SIG-M5 (cell line): ENCODE measurements at places on chromosomes 3 and 15.

- no peak for DNase-seq
Measured at GRCh38 chr15:95292785-95293450, 1037.6 kb upstream of the NR2F2 start.

- no peak for DNase-seq
Measured at GRCh38 chr15:66876421-66876730, 174.3 kb downstream of the SMAD6 start.

- no peak for DNase-seq
Measured at GRCh38 chr15:83016906-83017305, 5.5 kb upstream of the C15orf40 start.

DNA sequence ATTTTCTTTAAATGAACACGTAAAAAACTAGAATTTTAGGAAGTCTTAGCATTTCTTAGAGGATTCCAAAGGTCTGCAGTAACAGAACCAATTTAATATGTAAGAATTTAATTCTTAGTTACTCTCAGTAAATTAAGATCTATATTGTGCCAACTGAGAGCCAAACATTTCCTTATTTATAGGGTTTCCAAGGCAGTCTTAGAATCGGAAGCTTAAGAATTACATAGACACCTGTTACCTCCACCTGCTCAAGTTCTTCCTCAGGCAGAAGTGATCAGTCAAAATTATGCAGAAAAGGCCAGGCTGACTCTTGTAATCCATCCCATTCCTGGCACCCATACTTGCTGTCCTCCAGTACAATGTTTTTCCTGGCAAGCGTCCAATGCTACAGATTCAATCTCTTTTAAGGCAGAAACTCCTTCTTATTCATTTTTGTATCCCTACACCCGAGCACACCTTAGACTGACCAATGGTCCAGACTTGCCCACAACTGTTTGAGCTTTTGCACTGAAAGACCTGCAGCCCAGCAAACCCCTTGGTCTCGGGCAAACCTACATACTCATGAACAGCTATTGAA is 64.3 kb downstream of the NCEH1 start:
- no peak for DNase-seq

DNA sequence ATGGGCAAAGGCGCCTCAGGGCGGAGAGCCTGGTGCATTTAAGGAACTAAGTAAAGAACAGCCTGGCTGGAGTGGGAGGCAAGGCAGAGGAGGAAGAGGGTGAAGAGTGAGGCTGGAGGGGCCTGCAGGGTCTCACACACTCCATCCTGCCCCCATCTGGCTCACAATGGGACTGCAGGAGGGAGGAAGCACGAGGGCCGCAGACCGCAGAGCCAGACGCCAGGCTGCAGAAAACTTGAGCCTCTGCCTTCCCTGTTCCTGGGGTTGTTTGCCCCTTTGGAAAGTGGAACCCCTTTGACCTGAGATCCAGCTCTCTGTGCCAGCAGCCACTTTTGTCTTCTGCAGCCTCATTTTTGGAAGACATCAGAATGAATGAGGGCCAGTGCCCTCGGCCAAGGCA is 138.0 kb downstream of the SRGAP3 start:
- no peak for DNase-seq

- no peak for DNase-seq
Measured at GRCh38 chr3:188169830-188170455, 16.0 kb downstream of the LPP start.

DNA sequence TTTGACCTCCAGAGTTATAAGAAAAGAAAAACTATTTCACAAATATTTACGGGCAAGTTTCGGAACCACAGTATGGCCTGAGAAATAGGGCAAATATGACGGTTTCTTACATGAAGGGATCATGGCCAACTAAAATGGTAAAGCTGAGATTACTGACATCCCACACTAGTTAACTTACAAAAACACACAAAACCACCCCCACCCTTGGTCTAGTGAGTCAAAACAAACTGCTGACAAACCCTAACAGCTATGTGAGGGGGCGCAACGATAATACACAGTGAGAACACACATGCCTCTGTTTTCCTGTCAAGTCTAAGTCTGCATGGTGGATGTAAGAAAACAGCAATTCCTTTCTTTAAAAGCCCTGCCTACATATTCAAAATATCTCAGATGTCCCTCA is 32.3 kb downstream of the CBLB start:
- no peak for DNase-seq

- no peak for DNase-seq
Measured at GRCh38 chr3:105842943-105843342, 25.9 kb downstream of the CBLB start.

DNA sequence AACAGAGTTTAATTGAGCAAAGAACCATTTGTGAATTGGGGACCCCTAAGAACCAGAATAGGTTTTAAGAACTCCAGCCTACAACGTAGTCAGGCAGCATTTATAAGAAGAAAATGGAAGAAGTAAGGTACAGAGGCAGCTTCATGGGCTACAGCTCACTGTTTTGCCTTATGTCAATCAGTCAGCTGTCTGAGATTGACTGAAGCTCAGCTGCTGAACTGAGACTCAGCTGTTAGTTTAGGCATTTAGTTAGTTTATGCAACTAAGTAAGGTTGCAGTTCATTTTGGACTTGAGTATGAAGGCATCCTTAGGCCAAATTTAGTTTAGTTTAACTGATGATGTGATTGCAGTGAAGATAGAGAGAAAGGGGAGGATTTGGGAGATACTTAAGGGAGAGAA is 34.1 kb upstream of the RASA2 start:
- no peak for DNase-seq

- no peak for DNase-seq
Measured at GRCh38 chr15:57922776-57923175, 142.7 kb downstream of the ALDH1A2 start.

DNA sequence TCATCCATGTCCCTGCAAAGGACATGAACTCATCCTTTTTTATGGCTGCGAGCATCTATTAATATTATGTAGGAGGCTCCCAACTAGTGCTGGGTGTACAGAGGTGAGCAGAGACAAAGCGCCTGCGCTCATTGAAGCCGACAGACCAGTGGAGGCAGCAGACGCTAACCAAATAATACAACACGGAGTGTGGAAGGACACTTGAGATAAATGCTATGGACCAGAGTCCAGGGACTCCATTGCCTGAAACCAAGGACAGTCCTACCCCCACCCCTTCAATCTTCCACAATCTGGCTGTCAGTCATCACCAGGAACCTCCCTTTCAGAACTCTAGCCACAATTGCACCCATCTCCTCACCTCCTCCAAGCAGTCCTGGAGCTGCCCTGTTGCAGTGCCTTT is 41.5 kb downstream of the KLHL6 start:
- DNase-seq: no peak

GRCh38 chr15:40161693-40162391 is 973 bp downstream of the BUB1B start:
- DNase-seq: no peak

- no peak for DNase-seq
Measured at GRCh38 chr15:62068071-62068809, 1.5 kb downstream of the C2CD4A start.

GRCh38 chr3:127786353-127787070 is 35.8 kb downstream of the MGLL start:
- DNase-seq: no peak

DNA sequence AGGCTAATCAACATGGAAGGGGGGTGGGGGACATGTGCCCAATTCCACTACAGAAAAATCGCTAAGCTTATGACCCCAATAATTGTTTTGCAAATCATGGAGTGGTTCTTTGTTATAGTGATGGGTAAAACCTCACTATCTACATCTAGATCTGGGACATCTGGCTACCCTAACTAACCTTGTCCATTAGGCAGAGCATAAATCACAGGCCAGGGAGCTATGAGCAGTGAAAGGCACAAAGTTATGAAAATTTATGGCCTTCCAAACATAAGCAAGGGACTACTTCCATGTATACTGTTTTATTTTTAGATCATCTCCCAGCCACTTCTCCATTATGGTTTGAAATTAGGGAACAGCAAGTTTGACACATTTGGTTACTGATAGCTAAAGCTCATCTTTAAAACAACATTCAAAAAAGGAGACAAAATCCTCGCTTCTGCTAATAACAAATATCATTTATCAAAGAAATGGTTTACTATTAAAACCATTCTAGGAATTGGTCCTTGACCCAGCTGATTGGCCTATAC is 78.3 kb downstream of the RSL24D1 start:
- no peak for DNase-seq

GRCh38 chr15:95973566-95974256 is 356.8 kb upstream of the NR2F2 start:
- DNase-seq: no peak

GRCh38 chr3:123602325-123602724 is 17.5 kb upstream of the HACD2 start:
- DNase-seq: no peak

- DNase-seq: no peak
Measured at GRCh38 chr3:46495901-46496456, 1.8 kb upstream of the RTP3 start.

DNA sequence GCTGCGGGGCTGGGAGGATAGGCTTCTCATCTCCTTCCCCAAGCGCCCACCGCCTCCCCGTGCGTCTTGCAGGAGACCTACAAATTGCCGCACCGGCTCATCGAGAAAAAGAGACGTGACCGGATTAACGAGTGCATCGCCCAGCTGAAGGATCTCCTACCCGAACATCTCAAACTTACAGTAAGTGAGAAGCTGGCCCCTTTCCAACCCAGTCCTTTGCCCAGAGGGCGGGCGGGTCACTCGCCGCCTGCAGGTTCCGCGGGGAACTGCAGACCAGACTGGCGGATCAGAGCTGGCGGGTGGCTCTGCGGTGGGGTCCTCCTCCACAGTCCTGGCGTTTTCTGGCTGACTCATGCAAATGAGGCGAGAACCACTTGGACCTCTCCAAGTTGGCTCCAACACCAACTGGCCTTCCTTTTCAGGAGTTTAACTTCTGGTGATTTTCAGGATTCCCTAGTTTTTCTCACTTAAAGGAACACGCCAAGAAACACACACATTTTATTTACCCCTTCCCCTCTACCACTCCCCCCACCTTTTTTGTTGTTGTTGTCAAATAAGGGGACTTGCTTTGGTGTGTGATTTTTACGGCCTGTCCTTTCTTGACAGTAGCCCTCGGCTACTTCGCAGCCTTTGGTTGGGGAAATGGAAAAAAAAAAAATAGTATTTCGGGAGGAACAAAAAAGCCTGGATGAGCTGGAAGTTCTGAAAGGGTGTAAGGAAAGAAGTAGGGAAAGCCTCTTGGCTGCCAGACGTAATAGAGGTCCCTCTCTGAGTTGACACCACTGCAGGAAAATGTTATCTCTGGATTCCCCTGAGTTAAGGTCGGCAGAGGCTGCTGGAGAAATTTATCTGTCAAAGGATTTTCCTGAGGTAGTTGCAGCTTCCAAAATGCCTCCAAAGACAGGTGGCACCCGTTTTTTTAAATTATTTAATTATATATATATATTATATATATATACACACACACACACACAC is 1.3 kb downstream of the BHLHE40 start:
- DNase-seq: peak; percentile 46

GRCh38 chr15:59532770-59533379 is 78.7 kb upstream of the GCNT3 start:
- no peak for DNase-seq

GRCh38 chr3:51621091-51621892 is 49.8 kb upstream of the TEX264 start:
- no peak for DNase-seq

DNA sequence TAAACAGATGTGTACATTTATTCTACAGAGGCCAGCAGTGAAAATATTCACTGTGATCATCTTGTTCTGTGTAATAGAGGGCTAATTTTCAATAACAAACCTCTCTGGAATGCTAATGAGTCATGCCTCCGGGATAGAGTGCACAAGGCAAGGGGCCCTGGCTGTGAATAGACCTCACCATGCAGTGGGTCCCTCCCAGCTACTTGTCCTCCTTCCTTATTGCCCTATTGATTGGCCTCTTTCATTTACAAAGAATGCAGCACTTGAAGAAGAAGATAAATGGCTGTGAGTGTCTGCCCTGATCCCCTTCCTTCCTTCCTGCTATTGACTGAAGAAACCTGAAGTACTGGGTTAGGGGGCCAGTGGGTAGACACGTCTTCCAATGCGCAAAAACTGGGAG is 436.3 kb downstream of the WDR72 start:
- DNase-seq: no peak

- DNase-seq: no peak
Measured at GRCh38 chr15:69624155-69624520, 171.5 kb downstream of the RPLP1 start.

- no peak for DNase-seq
Measured at GRCh38 chr15:88303395-88303794, 46.9 kb upstream of the NTRK3 start.

GRCh38 chr3:11929531-11929930 is 74.7 kb upstream of the SYN2 start:
- DNase-seq: no peak

- DNase-seq: no peak
Measured at GRCh38 chr3:144287001-144287400, 315.4 kb downstream of the DIPK2A start.

DNA sequence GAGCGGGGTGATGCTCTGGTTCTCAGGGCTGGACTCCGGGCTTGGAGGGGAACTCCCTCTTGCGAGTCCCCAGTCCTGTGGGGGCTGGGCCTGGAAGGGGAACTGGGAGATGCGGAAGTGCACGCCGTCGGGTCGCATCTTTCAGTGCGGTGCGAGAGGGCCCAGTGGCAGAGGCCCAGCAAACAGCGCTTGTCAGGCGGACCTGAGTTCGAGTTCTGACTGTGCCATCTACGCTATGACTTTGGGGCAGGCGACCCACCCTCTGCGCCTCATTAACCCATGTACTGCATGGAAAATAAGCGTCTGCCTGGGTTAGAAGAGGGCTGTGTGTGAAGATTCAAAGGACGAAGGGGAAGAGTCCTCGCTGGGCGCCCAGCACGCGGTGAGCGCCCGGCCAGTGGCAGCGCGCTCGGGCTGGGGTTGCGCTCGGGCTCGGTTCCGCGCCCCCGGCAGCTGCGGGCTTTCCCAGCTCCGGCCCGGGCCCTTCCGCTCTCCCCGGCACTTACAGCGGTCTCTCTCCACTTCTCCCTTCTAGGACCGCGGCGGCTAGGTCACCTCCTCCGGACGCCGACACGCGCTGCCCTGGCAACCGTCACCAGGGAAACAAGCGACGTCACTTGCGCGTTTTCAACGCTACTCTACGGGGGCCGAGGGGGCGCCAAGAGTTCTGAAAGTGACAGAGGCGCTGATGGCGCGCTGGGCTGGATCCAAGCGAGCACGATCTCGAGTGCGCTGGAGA is at the start of gene CCDC13:
CCDC13 (minus strand) TSS at position 584 of the 739 bp plus-strand sequence. CDS start 14,908 bp downstream, outside the sequence.
- peak; percentile 64 for DNase-seq

- DNase-seq: no peak
Measured at GRCh38 chr15:37794947-37795346, 139.5 kb upstream of the TMCO5A start.

- DNase-seq: no peak
Measured at GRCh38 chr3:117146571-117146970, 437.0 kb downstream of the TUSC7 start.

- no peak for DNase-seq
Measured at GRCh38 chr3:52132041-52132440, 22.2 kb downstream of the POC1A start.

DNA sequence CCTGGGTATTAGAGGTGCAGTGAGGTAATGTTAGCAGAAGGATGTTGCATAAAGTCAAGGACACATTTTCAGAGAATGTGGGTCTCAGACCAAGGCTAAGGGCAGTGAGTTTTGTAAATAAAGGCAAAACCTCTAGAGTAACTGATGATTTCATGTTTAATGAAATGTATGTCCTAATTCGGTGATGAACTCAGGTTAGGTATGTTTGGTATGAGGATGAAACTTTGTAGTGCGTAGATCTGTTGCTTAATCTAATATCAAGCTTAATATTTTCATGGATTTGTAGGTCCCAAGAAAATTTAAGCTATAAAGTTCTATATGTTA is 3.6 kb downstream of the USP50 start:
- no peak for DNase-seq
